Renal pelvis (tissue), 12 donors: ENCODE measurements at places on chromosomes 11 and 22.
A peak's percentile ranks its signal among the peaks of the same experiment; 100 is the strongest.

- DNase-seq = no peak
Measured at GRCh38 chr22:30474683-30475424, 3.0 kb upstream of the SEC14L3 start.

DNA sequence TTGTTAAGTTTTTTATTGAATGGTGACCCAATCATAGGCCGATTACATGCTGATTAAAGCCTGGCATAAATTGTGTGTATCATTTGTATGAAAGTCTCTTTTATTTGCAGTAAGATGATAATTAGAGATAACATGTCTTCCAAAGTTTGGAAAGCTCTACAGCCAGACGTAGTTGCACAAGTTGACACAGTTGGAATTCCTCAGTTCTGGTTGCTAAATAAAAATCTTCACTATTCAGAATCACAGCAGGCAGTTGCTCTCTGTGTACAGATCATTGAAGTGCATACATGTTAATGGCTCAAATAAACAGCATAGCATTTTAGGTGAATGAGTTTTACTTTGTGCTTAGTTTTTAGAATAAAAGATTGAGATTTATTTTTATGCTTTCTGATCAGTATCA, 69.5 kb downstream of the ARHGAP42 start:
- DNase-seq = peak; percentile 17

DNA sequence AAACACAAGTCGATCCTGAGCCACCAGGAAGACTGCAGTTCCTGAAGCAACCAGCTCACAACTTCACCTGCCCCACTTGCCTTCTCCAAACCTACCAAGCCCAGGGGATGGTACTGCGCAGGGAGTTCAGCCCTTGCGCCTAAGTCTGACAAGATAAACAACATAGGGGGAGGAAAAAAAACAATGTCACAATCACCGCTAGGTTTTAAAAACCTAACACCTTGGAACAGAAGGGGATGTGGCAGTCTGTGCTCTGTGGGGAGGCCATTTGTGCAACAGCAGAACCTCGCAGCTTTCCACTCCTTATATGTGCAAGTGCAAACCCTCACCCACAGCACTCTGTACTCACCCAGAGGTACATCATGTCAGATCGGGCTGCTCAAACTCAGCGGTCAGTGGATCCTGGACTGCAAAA, 134.2 kb downstream of the RBFOX2 start:
- no peak for DNase-seq

DNA sequence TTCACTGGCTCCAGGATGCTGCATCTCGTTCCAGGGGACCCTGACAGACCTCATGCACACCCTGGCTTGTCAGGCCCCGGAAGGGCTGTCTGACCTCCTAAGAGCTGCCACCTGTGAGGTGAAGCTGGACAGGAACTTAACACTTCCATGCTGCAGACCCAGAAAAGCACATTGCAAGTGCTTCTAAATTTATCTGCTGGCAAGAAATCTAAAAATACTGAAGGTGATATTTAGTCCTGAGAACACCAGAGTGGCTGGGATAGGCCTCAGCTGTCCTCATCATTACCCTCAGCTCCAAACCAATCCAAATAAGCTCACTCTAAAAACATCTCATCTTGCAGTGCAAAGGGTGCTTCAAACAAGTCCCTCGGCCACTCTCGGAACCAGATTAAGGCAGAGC, 46.7 kb downstream of the ABTB2 start:
- DNase-seq = no peak

- peak; percentile 15 for DNase-seq
Measured at GRCh38 chr11:63670433-63671321, 499 bp downstream of the ATL3 start.

GRCh38 chr11:63551889-63552266, 11.3 kb downstream of the PLAAT2 start:
- no peak for DNase-seq

- DNase-seq = no peak
Measured at GRCh38 chr22:36544107-36544620, 15.2 kb upstream of the EIF3D start.

- no peak for DNase-seq
Measured at GRCh38 chr22:32699001-32699582, 102.4 kb upstream of the TIMP3 start.

GRCh38 chr22:49824185-49824925, 3.3 kb downstream of the BRD1 start:
- DNase-seq = no peak

- DNase-seq = no peak
Measured at GRCh38 chr11:132278801-132279574, 908.6 kb downstream of the NTM start.

DNA sequence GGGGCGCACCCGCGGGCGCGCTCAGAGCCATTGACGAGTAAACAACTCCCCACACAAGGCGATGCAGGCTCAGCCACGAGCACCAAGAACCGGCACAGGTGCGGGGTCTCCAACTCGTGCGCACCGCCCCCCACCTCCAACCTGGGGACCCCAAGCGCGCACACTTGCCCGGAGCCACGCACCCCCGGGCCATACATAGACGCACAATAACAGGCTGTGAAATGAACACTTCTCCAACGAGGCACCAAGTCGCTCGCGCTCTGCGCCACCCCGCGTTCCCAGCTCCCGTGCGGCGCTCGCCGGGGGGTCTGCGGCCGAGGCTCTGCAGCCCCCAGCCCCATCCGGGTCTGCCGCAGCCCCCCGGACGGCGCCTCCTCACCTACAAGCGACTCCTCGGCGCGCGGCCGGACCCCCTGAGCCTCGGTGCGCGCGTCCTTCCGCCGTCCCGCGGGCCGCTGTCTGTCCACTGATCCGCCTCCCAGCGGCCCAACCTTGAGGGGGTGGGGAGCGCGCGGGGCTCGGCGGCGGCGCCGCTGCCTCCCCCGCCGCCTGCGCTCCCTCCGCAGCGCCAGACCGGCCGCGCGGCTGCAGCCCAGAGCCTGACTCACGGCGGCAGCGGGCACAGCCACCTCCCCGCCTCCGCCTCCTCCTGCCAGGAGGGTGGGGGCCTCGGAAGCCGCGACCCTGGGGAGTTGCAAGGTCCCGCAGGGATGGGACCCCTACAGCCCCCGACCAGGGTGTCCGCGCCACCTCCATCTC, 1.6 kb downstream of the IFITM10 start:
- no peak for DNase-seq

DNA sequence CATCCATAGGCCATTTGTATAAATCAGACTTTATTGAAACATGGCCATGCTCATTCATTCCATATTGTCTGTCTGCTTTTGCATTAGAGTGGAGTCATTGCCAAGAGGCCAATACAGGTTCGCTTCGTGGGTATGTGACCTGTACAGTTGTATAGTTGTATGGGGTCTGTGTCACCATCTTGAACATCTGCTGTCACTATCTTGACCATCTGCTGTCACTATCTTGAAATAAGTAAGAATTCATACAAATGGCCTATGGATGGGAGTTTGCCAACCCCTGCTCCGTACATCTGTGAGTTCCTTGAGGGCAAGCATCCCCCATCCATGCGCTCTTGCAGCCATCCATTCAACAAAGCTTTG, 44.4 kb upstream of the ANO1 start:
- DNase-seq = no peak
